ENCODE measurements at places on chromosomes 12 and 14.

DNA sequence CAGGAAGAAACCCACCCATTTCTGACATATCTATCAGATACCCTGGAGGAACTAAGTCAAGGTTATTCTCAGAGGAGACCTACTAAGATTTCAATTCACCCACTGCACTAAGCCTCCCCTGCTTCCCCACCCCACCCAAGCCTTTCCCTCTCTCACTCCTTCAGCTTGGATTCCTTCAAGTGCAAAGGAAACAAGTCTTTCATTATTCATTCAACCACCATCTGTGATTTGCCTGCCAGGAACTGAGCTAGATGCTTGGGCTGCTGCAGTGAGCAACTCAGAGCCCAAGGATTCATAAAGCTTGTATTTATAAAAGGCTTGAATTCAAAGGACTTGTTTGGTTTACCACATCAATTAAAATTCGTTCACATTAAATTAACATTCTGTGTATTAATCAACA is 161.3 kb downstream of the GXYLT1 start:
- no peak for DNase-seq

GRCh38 chr14:94601884-94602391 is 10.3 kb upstream of the SERPINA3 start:
- no peak for DNase-seq

DNA sequence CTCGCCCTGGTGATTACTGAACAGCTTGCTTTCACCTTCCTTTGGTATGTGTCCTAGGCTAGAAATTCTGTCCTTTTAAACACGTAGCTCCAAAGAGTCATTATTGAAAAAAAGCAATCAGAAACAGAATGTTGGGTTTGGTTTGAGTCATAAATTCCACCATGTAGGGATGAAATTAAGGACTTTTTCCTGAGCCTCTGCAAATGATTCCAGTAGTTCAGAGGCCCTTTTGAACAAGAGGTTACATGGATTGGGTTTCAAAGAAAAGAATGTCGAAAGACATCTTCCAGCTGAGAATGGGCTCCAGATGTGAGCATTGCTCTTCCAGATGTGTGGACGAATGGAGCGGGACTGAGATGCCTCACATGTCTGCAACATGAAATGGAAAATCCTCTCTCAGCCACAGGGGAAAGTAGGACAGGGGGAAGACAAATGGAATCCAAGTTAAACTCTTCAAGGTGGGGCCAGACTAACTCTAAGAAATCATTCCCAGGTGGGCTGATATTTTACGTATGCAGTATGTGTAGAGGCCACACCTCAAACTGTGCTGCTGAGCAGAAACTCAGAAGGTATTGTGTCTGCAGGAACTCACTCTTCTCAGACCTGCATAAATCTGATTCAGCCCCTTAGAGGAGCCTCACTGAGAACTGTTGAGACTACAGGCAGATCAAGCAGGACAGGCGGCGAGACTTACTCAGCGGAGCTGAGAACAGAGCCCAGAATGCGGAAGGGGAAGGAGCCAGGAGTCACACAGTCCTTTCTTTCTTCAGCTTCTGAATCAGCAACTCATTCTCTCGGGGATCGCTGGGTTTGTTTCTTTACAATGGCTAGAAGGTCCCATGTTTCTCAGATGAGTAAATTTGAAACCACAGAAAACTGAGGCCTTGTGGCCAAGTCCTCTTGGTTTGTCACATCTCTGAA is 23.3 kb upstream of the EMP1 start:
- peak; percentile 48 for DNase-seq

GRCh38 chr12:78885466-78885865 is 20.9 kb downstream of the SYT1 start:
- no peak for DNase-seq

DNA sequence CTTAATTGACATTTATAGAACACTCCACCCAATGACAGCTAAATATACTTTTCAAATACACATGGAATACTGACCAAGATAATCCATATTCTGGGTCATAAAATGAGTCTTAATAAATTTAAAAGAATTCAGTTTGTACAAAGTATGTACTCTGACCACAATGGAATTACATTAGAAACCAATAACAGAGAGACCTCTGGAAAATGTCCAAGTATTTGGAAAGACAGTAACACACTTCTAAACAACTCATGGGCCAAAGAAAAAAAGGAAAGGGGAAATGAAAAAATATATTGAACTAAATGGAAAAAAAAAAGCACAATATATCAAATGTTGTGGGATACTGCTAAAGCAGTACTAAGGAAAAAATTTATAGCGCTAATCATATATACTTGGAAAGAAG is 52.0 kb downstream of the CRACR2A start:
- DNase-seq, result no peak

DNA sequence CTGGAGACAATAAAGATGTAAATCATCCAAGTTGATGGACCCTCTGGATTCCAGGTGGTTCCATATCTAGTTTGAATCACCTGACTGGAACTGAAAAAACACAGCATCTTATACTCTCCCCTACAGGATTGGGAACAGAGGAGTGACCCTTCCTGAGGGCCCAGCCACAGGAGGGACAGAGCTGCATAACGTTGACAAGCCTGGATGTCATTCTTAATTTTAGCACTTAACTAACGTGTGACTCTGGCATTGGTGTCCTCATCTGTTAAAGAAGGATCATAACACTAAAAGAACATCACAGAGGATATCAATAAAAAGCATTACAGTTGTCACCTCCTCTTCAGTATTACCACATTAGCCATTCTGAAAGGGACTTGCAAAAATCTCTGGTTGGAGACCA is 47.7 kb downstream of the STON2 start:
- no peak for DNase-seq

- DNase-seq, result no peak
Observed at GRCh38 chr12:43338848-43339526, 213.0 kb downstream of the ADAMTS20 start.

DNA sequence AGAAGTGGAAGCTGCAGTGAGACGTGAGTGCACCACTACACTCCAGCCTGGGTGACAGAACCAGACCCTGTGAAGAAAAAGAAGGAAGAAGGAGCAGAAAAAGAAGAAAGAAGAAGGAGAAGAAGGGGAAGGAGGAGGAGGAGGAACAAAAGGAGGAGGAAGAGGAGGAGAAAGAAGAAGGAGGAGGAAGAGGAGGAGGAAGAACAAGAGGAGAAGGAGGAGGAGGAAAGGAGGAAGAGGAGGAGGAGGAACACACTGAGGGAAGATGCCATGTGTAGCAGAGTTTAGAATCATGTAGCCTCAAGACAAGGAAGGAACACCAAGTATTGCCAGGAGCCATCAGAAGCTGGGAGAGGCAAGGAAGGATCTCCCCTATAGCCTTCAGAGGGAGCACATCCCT is 241.5 kb downstream of the KSR2 start:
- no peak for DNase-seq

DNA sequence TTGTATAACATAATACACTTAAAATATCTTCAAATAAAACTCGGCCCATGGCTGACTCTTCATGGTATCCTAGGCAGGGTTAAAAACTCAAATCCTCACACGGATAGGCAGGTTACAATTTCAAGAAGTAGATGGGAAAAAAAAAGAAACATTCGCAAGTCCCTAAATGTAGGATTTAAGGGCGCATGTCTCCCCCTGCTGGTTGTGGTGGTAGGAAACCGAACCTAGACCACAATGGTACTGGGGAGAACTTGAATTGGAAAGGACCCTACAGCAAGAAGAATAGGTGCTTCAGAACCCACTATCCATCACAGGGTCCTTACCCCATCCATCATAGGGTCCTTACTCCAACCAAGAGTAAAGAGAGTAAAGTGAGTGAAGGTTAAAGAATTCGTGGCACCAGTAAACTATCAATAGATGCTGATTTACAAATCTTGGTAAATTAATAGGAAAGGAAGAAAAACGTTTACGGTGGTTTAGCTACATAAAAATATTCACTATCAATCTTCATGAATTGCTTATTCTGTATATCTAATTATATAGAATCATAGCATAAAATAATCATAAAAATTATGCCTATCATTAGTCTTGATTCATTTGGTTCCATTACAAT is 3.3 kb upstream of the CIPC start:
- DNase-seq, result peak; percentile 50

DNA sequence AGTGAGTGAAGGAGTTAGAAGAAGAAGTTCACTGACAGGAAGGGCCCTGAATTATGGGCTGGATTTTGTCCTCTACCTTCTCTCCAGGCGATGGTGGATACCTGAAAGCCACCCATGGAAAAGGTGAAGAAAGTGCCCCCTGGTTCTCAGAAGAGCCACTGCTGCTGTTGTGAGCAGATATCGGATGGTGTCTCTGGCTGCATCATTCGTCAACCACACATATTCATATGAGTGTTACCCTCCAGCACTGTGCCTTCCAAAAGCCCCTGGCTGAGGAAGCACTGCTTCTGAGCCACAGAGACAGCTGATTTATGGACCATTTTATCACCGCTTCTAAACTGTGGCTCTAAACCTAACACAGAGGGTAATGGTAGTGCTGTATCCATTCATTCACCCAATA is 2.0 kb upstream of the ACTN1 start:
- DNase-seq, result no peak

- no peak for DNase-seq
Observed at GRCh38 chr12:14937689-14938088, 648 bp downstream of the ERP27 start.

DNA sequence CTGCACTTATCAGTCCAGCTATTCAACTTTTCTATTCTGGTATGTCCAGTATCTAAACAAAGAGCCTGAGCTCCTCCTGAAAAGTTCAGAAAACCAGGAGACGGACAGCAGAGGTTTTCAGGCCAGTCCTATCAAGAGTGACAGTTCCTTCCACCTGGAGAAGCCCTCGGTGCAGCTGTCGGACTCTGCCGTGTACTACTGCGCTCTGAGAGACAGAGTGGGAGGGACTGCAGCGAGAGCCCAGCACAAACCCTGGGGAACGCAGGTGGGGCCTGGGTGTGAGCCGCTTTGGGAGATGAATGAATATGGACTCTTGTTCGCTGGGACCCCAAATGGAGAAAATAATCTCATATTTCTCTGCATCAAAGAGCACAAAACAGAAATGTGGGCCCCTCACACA is 329.8 kb upstream of the OR4E1 start:
- no peak for DNase-seq

GRCh38 chr12:10551375-10551774 is 45.7 kb downstream of the EIF2S3B start:
- DNase-seq, result no peak

DNA sequence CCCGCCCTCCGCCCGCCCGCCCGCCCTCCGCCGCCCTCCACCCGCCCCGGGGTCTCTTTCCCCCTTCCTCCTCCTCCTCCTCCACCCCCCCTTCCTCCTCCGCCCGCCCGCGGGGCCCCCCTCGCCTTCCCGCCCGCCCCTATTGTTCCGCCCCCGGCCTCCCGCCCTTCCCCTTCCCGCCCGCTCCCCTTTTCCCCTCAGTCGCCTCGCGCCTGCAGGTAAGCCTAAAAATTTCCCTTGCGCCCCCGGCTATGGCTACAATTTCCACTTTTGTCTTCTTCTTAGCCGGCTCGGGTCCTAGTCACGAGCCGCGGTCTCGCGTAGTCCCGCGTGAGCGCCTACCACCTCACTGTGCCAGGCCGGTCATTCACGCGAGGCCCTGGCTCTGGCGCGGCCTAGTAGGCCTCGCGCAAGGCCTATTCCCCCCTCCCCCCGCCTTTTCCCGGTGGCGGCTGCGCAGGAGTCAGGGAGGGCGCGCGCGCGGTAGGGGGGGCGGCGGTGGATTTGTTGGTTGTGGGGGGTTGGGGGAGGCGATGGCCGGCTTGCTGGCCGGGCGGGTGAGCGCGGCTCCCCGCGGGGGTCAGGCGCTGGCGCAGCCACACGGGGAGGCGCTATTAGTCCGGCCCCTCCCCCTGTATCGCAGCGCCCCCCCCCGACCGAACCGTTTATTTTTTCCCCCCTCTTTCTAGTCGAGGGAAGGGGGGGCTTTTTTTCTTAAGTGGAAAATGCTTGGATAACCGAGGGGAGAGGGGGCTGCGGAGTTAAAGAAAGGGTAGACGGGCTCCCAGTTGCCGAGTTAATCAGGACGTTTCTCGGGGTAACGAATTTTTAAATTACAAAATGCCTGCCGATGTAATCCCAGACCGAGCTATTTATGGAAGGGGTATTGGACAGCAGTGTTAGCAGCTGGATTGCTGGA is 516 bp downstream of the PCBP2 start:
- DNase-seq, result peak; percentile 76

DNA sequence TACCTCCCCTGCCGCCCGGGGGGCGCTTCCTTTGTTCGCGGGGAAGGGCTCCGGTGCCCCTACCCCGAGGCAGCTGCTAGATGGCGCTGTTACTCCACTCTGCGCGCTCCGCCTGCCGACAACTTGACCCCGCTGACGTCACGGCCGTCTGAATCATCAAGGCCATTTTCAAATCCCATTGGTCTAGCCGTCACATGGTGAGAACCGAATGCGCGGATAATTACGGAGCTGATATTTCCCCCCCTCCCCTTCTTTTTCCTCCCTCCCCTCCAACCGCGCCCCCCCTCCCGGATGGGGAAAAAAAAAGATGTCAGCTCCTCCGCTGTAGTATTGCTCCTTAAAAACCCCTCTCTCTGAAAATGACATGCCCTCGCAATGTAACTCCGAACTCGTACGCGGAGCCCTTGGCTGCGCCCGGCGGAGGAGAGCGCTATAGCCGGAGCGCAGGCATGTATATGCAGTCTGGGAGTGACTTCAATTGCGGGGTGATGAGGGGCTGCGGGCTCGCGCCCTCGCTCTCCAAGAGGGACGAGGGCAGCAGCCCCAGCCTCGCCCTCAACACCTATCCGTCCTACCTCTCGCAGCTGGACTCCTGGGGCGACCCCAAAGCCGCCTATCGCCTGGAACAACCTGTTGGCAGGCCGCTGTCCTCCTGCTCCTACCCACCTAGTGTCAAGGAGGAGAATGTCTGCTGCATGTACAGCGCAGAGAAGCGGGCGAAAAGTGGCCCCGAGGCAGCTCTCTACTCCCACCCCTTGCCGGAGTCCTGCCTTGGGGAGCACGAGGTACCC is at the start of gene HOXC10:
Gene HOXC10, plus strand, starts transcription at position 246 of the 791 bp plus-strand sequence. Its CDS starts 114 bp downstream, at position 360.
- DNase-seq, result peak; percentile 94

- no peak for DNase-seq
Observed at GRCh38 chr14:103250874-103251273, 83.2 kb upstream of the EIF5 start.

- no peak for DNase-seq
Observed at GRCh38 chr12:108166505-108166904, 37.4 kb downstream of the WSCD2 start.

DNA sequence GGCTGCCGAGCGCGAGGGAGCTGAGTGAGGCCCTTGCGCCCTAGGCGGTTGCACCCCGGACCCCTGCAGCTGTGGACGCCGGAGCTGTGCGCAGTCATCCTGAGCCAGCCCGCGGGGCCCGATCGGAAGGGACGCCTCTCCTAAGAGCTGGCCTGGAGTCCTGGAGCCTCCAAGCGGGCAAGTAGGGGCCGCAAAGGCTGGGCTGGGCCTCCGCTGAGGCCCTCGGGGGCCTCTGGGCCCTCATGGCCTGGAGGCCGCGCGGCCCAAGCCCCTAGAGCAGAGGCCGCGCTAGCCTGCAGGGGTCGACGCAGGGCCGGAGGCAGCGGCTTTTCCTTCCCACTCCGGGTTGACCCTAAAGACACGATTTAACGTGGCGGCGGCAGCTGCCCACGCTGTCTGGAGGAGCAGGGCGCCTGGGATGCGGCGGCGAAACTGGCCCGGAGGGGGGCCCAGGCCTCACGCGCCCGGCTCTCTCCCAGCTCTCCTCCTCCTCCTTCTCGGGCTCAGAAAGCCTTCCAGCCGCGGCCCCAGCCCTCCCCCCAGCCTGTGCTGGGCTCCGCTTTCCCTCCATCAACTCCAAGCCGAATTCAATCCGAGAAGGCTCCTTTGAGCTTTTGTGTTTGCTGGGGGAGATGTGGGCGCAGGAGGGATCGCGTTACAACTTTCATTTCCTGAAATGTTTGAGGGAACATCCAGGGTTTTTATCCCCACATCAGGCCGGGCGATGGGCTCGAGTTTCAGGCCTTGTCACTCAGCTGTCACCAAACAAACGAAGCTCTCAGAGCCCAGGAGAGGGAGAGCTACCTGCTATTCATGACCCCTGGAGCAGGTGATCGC is 11.6 kb downstream of the SIX1 start:
- DNase-seq, result no peak

All from T1000 (cell line).